ENCODE measurements at places on chromosomes 16 and 17.

DNA sequence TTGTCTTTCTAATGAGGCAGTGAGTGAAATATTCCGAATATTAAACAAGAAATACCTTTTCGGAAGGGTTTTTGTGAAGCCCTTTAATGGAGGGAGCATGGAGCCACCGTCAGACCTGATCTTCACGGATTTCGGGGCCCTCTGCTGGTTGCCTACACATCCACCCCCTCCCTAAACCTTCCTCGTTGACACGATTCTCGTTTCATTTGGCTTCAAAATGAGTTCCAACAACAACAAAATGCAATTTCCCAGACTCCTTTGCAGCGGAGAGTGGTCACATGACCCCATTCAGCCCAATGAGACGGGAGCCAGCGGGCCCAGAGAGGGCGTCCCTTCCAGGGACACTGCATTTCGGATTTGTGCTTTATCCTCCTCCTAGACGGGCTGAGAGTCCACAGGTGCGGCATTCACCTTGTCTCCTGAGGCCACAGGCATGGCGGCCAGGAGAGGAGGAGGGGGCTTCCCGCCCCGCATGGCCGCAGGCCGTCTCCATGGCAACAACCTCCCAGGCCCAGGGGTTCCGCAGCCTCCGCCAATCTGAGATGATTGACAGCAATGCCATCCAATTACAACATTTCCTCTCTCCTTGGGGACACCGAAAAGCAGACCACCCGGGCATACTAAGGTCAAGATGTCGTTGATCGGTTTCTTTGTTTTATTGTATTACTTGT, 259.8 kb downstream of the C16orf95 start:
- DNase-seq, result no peak

GRCh38 chr17:50609380-50610074, 25.2 kb upstream of the ABCC3 start:
- DNase-seq, result no peak

DNA sequence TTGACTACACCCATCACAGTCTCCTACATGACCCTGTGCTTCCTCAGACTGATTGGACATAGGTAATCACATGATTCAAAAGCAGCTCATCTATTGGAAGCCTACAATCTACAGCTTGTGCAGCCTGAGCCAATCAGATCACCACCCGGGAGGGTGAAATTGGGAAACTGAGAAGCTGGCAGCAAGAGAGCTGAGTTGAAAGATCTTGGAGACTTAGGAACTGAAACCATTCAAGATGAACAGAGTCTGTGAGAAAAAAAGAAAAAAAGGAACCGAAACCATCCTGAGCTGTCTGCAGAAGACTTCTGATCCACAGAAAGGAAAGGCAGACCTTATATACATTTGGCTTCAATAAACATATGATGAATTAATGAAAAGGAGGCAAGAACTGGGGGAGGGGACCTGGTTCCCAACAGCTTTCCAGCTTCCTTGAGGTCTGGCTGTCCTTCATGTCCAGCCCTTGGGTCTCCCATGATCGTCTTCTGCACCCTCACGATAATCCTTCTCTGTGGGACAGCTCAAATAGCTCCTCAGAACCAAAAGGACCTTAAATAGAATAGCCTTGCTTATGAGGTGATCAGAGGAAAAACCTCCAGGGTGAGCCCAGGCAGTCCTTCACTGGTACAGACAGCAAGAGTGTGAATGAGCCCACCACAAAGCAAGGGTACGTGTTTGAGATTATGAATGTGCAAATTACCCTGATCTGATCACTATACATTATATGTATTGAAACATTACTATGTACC, 32.6 kb downstream of the PLXDC1 start:
- DNase-seq, result peak; percentile 67

DNA sequence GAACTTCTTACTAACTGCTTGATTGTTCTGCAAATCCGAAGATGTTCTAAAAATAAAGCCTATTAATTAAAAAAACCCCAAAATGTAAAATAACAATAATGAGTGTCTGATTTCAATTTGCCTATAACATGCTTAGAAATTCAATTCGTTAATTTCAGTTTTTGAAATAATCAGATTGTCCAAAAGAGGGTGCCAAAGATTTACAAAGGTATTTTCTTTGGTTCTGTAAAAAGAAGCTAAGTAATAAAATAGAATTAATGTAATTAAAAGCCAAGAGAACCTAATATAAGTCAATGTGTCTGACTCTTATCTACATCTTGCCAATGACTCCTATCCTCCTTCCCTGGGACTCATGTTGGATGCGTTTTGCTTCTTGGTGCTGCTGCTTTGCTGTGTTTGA, 75.0 kb upstream of the CPHXL start:
- no peak for DNase-seq

DNA sequence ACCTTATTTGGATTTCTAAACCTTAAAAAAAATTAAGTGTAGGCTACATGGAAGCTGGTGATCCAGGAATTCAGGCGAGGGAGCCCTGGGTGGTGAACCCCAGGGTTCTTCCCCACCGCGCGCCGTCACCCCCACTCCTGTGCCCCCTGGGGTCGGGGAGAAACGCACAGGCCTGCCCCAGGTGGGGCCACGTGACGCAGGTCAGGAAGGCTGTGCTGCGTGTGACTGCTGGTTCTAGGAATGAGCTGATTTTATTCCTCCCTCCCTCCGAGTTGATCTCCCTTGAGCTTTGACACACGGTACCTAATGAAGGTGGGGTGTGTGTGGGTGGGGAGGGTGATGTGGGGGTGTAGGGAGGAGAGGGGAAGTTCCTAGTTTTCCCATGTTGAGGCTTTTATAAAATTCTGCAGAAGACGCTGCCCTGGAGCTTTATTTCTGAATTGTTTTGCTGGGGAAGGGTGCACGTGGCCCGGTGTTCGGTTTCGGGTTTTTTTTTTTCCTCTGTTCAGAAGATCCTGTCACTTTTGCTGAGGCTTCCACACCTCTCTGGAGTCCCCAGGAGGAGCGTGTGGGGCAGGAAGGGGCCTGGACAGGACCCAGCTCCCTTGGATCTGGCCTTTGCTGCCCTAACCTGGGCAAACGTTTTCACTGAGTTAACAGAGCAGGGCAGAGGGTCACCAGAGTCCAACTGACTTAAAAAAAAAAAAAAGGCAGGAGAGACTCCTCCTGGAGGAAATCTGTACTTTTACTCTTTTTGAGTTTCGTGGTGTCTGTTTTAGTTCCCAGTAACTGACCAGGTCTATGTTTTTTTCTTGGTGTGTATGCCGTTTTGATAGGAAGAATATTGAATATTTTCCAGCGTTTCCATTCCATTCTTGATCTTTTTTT, 55.8 kb upstream of the GSE1 start:
- DNase-seq, result peak; percentile 48

- no peak for DNase-seq
Observed at GRCh38 chr16:11334831-11335404, 10.3 kb upstream of the RMI2 start.

- no peak for DNase-seq
Observed at GRCh38 chr16:66473654-66474519, 46.8 kb downstream of the BEAN1 start.

DNA sequence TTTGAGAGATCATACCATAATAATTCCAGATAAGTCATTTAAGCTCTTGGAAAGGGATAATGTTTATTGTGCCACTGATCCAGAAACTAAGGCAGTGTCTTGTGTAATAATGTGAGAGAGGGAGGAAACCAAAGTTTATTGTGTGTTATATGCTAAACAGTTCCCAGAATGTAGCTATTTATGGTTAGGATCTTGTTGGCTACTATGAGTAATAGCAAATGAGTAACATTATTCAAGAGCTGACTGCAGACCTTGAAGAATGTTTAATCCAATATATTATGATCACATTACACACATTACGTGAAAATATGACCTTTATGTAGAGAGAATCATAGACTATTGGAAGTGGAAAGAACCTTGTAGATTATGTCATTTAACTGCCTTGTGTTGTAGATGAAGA, 139.5 kb downstream of the BCAS3 start:
- no peak for DNase-seq

GRCh38 chr16:23357761-23358290, 55.7 kb downstream of the SCNN1B start:
- no peak for DNase-seq

DNA sequence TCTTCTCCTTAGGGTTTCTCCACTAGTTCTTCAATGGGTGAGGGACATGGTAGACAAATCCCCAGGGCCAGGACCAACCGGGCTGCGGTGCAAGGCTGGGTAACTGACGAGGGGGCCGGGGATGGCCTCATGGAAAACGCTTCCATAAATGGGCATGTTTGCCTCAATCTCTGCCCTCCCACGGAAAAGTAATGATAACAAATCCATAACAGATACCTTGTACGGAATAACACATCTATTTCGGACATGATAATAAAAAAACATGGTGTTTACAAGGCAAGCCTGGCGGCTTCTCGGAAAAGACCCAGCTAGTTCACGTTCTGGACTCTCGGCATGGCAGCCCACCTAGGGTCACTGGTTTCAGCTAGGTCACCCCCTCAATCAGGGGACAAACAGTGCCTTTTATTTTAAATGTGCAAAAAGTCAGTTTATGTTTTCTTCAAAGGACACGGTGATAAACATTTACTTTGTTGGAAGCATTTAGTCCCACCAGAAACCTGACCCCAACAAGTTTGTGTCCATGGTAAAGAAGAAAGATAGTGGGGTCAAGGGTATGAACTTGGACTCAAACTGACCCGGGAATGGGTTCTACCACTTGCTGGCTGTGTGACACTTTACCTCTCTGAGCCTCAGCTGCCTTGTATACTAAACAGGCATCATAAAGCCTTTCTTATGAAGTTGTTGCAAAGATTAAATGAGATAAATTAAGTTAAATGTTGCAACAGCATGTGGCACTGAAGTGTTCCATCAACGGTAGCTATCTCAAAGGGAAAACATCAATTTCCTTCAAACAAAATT, 1.7 kb downstream of the MYH11 start:
- no peak for DNase-seq

DNA sequence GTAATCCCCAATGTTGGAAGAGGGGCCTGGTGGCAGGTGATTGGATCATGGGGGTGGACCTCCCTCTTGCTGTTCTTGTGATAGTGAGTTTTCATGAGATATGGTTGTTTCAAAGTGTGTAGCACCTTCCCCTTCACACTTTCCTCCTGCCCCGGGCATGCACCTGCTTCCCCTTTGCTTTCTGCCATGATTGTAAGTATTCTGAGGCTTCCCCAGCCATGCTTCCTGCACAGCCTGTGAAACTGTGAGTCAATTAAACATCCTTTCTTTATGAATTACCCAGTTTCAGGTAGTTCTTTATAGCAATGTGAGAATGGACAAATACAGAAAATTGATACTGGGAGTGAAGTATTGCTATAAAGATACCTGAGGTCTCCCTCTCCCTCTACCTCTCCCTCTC, 29.4 kb downstream of the RNF112 start:
- no peak for DNase-seq

- DNase-seq, result peak; percentile 66
Observed at GRCh38 chr17:66301864-66302741, at the start of gene PRKCA. Gene PRKCA (plus strand): TSS chr17:66302613.

- DNase-seq, result no peak
Observed at GRCh38 chr16:55856950-55857349, 18.2 kb downstream of the CES5A start.

- no peak for DNase-seq
Observed at GRCh38 chr16:83336603-83337002, 471.2 kb upstream of the HSBP1 start.

GRCh38 chr16:78844682-78845081, 745.2 kb downstream of the WWOX start:
- DNase-seq, result no peak

DNA sequence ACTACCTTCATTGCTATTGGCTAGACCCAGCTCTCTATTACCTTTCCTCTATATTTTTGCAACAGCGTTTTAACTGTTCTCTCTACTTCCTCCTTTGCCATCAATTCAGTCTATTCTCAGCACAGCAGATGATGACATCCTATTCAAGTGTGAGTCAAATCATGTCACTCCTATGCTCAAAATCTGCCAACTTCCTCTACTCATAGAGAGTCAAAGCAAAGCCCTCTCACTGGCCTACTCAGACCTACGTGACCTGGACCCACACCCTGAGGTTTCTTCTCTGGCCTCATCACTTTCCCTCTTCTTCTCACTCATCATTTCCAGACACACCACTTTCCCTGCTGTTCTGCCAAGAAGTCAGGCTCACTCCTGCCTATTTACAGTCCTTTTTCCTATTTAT, 289.0 kb upstream of the AXIN2 start:
- DNase-seq, result no peak

GRCh38 chr17:40872416-40872815, 5.4 kb upstream of the KRT12 start:
- no peak for DNase-seq

- no peak for DNase-seq
Observed at GRCh38 chr16:89700649-89701424, 668 bp downstream of the SPATA2L start.

- DNase-seq, result no peak
Observed at GRCh38 chr16:52649870-52650269, 102.9 kb upstream of the TOX3 start.

DNA sequence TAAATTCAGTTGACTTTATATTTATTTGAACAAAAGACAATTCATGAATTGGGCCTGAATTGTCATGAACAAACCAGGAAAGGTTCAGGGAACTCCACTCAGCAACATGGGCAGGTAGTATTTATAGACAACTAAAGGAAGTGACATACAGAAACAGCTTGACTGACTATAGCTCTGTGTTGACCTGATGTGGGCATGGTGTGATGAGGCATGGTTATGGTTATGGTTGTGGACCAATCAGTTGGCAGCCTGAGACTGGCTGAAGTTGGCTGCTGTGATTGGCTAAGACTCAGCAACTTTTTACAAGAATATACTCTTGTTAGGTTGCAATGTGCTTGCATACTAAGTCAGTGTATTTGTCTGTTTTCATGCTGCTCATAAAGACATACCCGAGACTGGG, 108.4 kb downstream of the HS3ST3B1 start:
- no peak for DNase-seq

GRCh38 chr16:27347930-27348685, 34.3 kb downstream of the IL4R start:
- no peak for DNase-seq

- no peak for DNase-seq
Observed at GRCh38 chr16:19286827-19287226, 1.3 kb downstream of the CLEC19A start.

DNA sequence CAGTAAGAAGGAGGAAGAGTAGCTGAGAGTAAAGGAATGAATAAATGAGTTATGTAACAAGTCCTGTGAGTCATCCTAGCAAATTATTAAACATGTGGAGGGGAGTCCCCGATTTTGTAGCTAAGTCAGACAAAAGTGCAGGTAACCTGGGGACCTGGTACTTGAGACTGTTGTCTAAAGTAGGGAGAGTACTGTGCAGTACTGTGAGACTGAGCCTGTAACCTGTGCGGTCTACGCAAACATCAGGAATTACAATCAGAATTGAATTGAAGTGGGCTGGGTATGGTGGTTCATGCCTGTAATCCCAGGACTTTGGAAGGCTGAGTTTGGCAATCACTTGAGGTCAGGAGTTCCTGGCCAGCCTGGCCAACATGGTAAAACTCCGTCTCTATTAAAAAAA, 35.7 kb downstream of the IKZF3 start:
- DNase-seq, result no peak

- no peak for DNase-seq
Observed at GRCh38 chr17:79668344-79669250, 57.7 kb upstream of the RBFOX3 start.

DNA sequence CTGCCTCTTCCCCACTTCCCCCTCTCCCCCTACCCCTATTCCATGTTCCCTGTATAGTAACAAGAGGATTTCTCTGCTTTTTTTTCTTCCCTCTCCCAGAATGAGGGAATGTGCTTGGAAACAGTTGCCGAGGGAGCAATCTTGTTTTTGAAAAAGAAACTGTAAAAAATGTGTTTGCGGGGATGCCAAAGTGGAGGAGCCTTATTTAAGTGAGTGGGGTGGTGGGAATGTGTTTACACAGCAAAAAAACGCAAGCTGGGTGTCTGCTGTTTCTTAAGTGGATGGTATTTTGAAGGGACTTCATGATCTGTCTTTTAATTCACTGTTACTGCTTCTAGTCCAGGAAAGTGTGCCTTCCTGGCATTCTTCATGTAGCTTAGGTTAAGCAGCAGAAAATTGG, 254.4 kb downstream of the SHISA9 start:
- no peak for DNase-seq

Data from GM19239 (cell line).